ENCODE measurements at places on chromosomes 2 and 18.
A peak's percentile ranks its signal among the peaks of the same experiment; 100 is the strongest.

GRCh38 chr2:9199716-9200632 lies 6.6 kb upstream of the ASAP2 start:
- peak; percentile 65 for DNase-seq

- no peak for DNase-seq
Observed at GRCh38 chr18:58784601-58785137, 80.0 kb upstream of the ZNF532 start.

GRCh38 chr2:18244845-18245244 lies 315.6 kb downstream of the RDH14 start:
- no peak for DNase-seq

- peak; percentile 56 for DNase-seq
Observed at GRCh38 chr2:30252723-30253701, 21.7 kb downstream of the LBH start.

DNA sequence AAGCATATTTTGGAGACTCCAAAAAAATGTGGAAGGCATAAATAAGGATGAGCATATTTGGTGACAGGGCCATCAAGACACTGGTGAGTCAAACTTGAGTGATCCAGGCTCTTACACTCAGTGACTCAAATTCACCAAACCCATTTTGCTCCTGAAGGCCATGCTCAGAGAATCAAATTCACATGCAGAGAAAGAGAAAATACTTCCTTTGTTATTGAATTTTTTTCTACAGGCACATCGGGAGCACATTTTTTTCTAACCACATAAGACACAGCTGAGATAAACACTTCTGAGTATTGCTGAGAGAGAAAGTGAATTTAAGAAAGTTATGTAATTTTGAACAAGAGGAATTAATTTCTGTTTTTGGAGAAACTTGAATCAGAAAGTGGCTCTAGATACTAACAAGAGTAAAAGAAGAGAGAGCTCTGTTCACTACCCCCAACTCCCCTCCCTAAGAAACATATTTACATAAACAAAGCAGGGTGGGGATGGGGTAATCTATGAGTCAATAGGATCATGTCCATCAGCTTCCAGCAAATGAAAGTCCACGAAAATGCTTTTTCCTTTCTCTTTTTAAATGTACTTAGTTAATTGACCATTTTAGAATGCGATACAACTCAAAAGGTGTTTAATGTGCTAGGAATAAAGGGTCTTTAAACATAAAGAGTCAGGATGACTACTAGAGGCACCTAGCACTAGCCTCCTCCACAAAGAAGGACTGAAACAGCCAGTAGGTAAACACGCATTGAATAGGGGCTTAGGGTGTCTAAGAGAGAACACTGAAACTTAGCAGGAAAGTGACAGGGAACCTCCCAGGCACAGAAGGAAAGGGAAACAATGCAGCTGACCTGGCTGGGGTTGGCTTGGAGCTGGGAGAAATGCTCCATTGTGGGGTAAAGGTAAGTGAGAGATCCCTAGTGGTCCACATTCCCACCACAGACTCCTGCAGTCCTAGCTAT lies 152.3 kb downstream of the KCNE4 start:
- DNase-seq, result peak; percentile 85

GRCh38 chr2:55408098-55408882 lies 11.4 kb downstream of the CCDC88A start:
- peak; percentile 35 for DNase-seq

Measured in fibroblast of mammary gland (primary cell).